NCI-H1105 (cell line): ENCODE measurements at places on chromosomes 3 and 15.
A peak's percentile ranks its signal among the peaks of the same experiment; 100 is the strongest.

- no peak for DNase-seq
Measured at GRCh38 chr3:42739401-42740158, 33.5 kb downstream of the CCDC13 start.

- DNase-seq = no peak
Measured at GRCh38 chr3:11588338-11588737, 55.4 kb downstream of the VGLL4 start.

DNA sequence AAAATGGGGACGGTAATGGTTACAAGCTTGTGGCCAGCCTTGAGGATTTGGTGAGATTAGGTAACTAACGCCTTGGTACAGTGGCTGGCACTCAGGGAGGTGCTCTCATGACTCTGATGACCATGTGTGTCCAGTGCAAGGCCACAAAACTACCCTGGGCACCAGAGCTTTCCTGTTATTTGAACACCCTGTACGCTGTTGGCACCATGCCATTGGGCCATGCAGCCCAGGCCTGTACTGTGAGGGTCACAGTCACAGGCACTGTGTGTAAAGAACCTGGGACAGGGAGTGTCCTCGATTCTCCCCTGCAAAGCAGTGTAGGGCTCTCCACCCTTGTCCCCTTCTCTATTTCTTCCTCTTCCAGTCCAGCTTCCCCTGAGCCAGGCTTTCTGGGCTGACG is 6.3 kb downstream of the TMEM43 start:
- no peak for DNase-seq

GRCh38 chr3:167866331-167866730 is 130.8 kb downstream of the SERPINI1 start:
- no peak for DNase-seq

DNA sequence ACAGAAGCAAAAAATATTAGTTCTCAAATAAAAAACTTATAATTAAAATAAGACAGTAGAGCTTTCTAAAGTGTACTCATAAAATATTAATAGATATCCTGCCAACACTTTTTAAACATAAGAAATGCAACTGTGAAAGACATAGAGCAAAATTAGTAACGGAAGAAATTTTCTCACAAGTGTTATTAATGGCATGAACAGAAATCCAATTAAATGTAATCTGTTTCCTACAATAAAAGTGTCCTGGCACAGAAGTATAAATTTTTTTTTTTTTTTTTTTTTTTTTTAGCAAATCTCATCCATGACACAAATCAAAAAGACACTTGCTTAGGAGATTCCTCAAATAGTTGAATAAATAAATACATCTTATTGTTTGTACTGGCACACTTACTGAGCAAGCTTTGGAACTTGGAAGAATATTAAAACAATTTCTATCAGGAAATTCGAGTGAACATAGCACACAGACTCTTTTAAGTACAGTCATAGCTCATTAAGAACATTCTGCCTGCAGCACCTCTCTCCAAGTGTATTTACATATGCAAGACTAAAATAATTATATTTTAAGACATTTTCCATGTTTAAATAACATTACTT is 227.2 kb upstream of the ROBO2 start:
- no peak for DNase-seq

- DNase-seq = no peak
Measured at GRCh38 chr3:89682556-89682955, 575.1 kb downstream of the EPHA3 start.

DNA sequence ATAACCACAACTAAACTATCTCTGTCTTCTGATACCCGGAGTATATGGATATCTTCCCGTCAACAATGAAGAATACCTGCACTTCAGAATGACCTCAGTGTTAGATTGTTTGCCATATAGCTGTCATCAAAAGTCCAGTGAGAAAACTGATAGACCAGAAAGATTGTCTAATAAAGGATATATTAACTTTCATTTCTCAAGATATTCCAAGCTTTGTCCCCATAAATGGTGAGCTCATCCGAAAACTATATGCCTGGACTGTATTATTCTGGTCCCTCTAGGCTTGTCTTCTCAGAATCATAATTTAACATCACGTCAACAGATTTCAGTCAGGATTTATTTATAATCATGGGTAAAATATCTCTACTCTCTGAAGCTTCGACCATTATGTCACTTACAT is 100.5 kb downstream of the ATP8B4 start:
- no peak for DNase-seq

GRCh38 chr3:58462829-58463180 is 29.1 kb upstream of the KCTD6 start:
- no peak for DNase-seq

DNA sequence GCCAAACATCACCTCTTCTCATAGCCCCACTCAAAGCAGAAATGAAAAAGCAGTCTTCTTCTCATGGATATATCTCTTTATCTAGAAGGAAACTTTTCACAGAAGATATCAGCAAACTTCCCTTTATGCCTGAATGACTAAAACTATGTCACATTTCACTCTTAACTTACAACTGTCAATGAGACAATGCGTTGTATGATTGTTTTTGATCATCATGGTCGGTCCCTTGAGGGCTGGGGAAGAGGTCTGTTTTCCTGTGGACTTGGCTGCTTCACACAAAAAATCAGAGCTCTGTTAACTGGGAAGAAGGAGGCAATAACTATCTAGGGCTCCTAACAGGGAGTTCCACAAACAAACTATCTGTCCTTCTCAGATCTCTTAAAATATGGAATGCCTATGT is 5.1 kb downstream of the NLGN1 start:
- no peak for DNase-seq

GRCh38 chr3:49005303-49005680 is 1.9 kb upstream of the WDR6 start:
- DNase-seq = no peak

DNA sequence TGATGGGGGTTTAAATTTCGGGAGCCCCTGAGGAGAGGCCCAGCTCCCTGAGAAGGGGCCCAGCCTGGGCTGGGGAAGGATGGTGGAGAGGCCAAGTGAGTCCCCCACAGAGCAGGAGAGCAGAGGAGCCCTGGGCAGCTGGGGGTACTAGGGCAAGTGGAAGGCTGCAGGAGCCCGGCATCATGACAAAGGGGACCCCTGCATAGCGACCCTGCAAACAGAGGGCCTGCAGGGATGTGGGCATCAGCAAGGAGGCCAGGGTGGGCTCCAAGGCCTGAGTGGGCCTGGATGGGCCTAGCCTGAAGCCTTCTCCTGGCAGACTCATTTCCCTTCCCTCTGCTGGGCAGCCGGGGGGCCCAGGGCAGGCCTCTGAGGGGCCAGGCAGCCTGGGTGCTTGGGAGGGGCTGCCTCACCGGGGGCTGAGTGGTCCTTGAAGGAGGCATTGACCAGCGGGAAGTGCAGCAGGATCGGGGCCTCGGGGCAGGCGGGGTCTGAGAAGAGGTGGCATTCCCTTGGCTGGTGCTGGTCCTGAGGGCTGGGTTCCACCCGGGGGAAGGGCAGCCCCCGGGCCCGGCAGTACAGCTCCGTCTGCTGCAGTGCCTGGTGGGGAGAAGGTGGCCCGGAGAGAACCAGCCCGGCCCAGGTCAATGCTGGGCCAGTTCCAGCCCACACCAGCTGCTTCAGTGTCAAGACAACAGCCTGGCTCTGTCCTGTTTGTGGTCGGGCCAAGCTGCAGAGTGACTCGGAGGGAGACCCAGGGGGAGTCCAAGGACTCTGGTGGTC is 24.7 kb downstream of the PLA2G4D start:
- no peak for DNase-seq

- DNase-seq = no peak
Measured at GRCh38 chr3:13393427-13394360, 26.4 kb downstream of the NUP210 start.

DNA sequence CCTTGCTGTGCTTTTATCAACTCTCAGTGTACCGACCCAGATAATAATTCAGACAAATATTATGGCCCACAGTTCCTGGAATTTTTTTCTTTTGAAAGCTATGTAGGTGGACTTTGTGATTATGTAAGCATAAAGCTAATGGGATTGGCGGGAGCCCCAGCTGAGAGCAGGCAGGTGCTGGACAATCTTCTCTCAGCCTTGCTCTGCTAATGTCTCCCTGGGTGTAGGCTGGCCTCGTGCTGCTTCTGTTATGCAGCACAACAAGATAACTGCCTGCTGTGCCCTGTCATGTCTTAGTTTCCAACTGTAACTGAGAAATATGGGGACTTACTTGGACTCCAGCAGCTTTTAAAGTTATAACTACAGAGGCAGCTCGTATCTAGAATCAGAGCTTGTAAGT is 415.0 kb downstream of the PDCD6IP start:
- no peak for DNase-seq

- DNase-seq = peak; percentile 67
Measured at GRCh38 chr15:69253156-69253555, 45.6 kb upstream of the PAQR5 start.

- no peak for DNase-seq
Measured at GRCh38 chr3:179410999-179411398, 40.3 kb downstream of the GNB4 start.

DNA sequence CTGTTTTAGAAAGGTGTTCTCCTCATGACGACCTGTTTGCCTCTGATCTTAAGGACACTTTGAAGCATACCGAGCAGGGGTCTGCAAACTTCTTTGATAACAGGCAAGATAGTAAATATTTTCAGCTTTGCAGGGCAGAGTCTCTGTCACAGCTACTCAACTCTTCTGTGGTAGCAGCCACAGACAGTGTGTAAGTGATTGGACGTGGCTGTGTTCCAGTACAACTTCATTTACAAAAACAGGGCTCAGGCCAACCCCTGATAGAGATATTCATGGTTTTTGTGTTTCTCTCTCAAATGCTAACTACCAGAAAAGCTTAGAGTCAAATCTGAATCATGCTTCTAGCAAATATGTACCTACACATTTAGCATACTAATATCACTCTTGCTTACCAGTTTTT is 51.5 kb downstream of the TGFBR2 start:
- no peak for DNase-seq

DNA sequence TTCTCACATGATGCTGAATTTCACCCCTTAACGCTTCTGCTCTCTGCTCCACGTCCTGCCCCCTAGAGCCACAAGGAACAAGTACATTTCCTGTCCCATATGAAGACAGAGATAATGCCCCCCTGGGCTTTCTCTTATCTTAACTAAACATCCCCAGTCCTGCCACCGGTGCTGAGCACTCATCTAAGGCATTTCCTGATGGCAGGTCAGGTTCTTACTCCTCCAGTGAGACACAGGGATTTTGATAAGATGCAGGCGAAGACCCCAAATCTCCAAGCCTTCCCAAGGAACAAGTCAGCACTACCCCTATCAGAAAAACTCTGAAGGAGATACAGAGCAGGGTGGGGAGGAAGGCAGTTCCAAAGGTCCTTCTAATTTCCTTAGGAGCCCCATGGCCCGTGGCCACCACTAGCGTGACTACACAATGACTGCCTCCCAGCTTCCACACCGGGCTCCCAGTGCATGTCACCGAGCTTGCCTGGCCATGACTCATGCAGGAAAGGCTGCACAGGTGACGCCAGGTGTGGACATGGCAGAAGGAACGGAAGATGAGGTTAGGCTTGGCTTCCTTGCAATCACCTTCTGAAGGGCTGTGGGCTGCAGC is 152.9 kb downstream of the XXYLT1 start:
- DNase-seq = no peak

- DNase-seq = no peak
Measured at GRCh38 chr3:32857921-32858320, 40.1 kb downstream of the TRIM71 start.

- DNase-seq = no peak
Measured at GRCh38 chr3:52108302-52109232, 45.7 kb downstream of the POC1A start.

GRCh38 chr3:33420966-33421365 is 19.2 kb downstream of the UBP1 start:
- no peak for DNase-seq

- no peak for DNase-seq
Measured at GRCh38 chr3:143551761-143552160, 296.5 kb downstream of the SLC9A9 start.

DNA sequence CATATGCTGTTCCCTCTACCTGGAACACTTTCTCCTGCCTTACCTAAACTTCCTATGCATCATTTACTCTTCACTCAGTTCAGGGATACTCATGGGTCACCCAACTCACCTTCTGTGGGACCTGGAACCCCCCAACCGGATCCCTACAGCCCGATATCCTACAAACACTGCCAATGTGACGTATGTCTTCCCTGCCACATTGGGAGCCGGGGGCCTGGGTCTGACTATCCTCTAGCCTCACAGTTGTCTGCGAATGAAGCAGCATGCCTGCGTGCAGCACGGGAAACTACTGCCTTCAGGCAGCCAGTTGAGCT is 405 bp downstream of the NPRL2 start:
- DNase-seq = no peak

- no peak for DNase-seq
Measured at GRCh38 chr3:51642462-51642861, 28.6 kb upstream of the TEX264 start.

DNA sequence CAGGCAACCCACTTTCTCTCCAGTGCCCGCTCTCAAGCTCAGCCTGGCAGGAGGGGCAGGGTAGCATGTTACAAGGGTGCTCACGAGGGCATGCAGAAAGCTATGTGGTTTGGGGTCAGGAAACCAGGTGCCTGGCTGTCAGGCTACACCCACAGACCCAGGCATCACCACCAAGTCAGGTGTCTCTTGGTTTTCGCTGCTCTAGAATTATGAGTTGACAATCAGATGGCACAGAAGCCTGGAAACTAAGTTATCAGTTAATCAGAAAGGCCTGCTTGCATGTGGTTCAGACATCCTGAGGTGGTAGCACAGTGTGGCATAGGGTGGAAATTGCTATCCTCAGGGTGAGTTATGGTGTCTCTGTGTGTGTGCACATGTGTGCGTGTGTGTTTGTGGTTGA is 16.2 kb upstream of the CCR9 start:
- DNase-seq = no peak

- peak; percentile 18 for DNase-seq
Measured at GRCh38 chr3:109532257-109533216, 195.2 kb upstream of the DPPA4 start.

- peak; percentile 31 for DNase-seq
Measured at GRCh38 chr3:52231502-52232278, 6.2 kb upstream of the TLR9 start.

- no peak for DNase-seq
Measured at GRCh38 chr15:68894208-68894607, 36.1 kb upstream of the SPESP1 start.

GRCh38 chr3:101873619-101874018 is 24.3 kb downstream of the NFKBIZ start:
- no peak for DNase-seq

DNA sequence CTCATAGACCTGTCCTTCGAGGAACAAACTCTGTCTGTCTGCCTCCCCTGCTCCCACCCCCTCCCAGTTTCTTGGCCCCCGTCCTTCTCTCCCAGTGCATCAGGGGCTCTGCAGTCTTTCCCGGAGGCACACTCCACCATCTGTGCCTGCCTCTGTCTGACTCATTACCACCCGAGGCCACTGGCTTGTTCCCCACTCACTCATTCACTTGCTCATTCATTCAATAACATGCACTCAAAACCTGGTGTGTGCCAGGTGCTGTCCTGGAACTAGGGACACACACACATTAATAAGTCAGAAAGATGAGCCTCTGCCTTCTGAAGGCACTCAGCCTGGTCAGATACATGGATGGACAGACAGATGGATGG is 12.4 kb downstream of the AMIGO3 start:
- DNase-seq = no peak
